CD4-positive, CD25-positive, alpha-beta regulatory T cell (primary cell): ENCODE measurements at places on chromosomes 2 and 18. TPM values are rescaled to one million over a fixed set of nuclear protein-coding genes. Genes with fewer than 3 reads are reported as not detected.
A peak's percentile ranks its signal among the peaks of the same experiment; 100 is the strongest.

DNA sequence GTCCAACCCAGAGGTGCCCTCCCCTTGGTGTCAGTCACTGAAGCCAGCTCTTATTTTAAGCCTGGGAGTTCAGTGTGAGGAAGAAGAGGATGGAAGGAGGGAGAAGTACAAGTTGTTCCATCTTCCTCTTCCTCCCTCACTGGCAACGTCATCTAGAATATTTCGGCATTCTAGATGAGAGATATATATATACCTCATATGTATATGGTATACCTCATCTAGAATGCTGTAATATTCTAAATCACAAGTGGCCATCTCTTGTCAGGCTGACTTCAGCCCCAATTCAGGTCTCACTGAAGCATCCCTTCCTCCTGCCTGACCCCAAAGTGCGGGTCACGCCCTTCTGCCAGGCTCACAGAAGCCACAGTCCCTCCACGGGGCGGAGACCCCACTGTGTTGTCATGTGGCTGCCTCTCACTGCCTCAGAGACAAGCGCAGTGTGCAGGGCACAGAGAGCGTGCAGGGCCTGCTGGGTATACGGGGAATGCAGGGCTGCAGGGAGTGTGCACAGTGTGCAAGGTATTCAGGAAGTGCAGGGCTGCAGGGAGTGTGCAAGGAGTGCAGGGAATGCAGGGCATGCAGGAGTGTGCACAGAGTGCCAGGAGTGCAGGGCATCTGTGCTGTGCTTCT lies 32.8 kb upstream of the B3GNT7 start:
- no peak overlapping the region for H3K4me3 ChIP-seq
- H3K4me1 ChIP-seq, result no peaks in the 10 kb centered on the region
- H3K27me3 ChIP-seq, result no peaks in the 10 kb centered on the region
- no peaks in the 10 kb centered on the region for H3K36me3 ChIP-seq
- no peak overlapping the region for H3K27ac ChIP-seq

Gene AGXT
- total RNA-seq, result not detected

GRCh38 chr18:58768293-58768974 lies 96.2 kb upstream of the ZNF532 start:
- H3K4me3 ChIP-seq, result no peak overlapping the region
- H3K27me3 ChIP-seq, result peaks cover 13% of the 10 kb centered on the region
- H3K4me1 ChIP-seq, result peaks cover 14% of the 10 kb centered on the region
- DNase-seq, result peak; percentile 33

- no peaks in the 10 kb centered on the region for H3K27me3 ChIP-seq
- peaks cover 21% of the 10 kb centered on the region for H3K36me3 ChIP-seq
- H3K4me1 ChIP-seq, result peaks cover 100% of the 10 kb centered on the region
- H3K4me3 ChIP-seq, result peak overlapping the region; percentile 71
Observed at GRCh38 chr18:77103991-77104531, 28.5 kb downstream of the MBP start.

DNA sequence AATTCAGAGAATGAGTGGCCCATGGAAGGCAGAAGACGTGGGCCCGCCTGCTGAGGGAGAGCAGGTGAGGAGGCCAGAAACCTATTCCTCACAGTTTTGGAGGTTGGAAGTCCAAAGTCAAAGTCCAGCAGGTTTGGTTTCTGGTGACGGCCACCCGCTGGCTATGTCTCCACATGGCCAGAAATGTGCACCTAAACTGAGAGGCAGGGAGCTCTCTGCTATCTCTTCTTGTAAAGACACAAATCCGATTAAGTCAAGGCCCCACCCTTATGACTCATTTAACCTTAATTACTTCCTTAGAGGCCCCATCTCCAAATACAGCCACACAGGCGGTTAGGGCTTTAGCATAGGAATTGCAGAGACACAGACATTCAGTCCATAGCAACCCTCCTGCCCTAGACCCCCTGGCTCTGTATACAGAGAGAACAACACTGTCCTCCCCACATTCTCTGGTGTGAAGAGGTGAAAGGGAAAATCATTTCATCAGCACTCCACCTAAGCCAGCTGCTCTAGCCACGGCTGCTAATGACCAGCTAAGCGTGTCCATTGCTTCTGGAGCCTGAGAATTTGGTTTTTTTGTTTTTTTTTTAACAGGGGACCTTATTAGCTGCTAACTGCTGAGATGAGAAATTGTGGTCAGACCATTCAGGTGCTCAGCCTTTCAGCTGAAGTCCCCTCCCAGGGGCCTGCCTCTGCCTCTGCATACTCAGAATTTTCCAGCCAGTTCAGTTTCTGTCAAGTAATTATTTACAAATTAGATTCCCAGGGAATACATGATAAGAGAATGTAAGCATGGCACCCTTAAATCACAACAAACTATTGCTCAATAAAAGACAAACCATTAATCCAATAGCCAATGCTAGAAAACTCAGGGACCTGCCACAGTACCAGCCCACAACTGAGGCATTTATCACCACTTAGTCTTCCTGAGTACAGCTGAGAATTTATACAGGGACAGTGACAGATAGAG lies 368.7 kb upstream of the ID2 start:
- H3K4me1 ChIP-seq, result peaks cover 32% of the 10 kb centered on the region
- DNase-seq, result no peak
- H3K36me3 ChIP-seq, result no peaks in the 10 kb centered on the region

- H3K27ac ChIP-seq, result peak overlapping the region; percentile 97
- peak; percentile 65 for DNase-seq
- no peaks in the 10 kb centered on the region for H3K27me3 ChIP-seq
- no peaks in the 10 kb centered on the region for H3K36me3 ChIP-seq
- peaks cover 43% of the 10 kb centered on the region for H3K4me1 ChIP-seq
- H3K4me3 ChIP-seq, result peak overlapping the region; percentile 92
Observed at GRCh38 chr2:121648206-121649148, 785 bp downstream of the CLASP1 start.

- H3K4me3 ChIP-seq, result peak overlapping the region; percentile 94
- DNase-seq, result no peak
- H3K27ac ChIP-seq, result peak overlapping the region; percentile 87
- H3K4me1 ChIP-seq, result peaks cover 12% of the 10 kb centered on the region
Observed at GRCh38 chr2:201642086-201642578, 1.2 kb downstream of the TMEM237 start.

DNA sequence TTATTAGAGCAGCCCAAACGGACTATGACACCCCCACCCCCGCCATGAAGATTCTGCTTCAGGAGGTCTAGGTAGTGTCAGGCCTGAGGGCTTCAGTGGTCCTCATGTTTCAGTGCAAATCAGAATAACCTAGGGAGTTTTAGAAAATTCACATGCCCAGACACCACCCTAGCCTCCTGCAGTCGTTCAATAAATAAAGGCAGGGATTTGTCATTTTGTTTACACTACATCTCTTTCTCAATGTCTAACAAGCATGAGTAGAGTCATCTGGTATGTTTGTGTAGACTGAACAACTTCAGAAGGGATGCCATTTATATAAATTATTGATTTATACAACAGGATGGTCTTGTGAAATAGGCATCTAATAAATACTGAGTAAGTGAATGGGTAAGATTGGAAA lies 112.1 kb upstream of the SERPINE2 start:
- H3K36me3 ChIP-seq, result no peaks in the 10 kb centered on the region
- no peak overlapping the region for H3K27ac ChIP-seq
- no peak for DNase-seq
- no peak overlapping the region for H3K4me3 ChIP-seq
- H3K27me3 ChIP-seq, result no peaks in the 10 kb centered on the region

DNA sequence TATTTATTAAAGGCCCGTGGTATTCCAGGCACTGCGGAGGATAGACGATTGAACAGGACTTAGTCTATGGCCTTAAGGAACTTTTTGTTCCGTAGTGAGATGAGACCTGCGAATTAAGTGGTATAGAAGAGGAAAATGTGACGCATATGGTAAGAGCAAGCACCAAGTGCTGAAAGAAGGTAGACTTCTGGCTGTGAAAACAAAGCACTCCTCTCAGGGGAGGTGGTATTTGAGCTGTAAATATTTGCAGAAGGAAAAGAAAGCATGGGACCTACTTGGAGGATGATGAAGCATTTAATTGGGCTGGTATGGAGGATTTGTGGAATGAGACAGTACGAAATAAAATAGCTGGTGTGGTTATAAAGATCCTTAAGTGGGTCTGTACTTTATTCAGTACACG lies 62.5 kb downstream of the GPR39 start:
- H3K27ac ChIP-seq, result no peak overlapping the region
- no peaks in the 10 kb centered on the region for H3K36me3 ChIP-seq
- H3K4me3 ChIP-seq, result no peak overlapping the region
- DNase-seq, result no peak
- H3K4me1 ChIP-seq, result no peaks in the 10 kb centered on the region
- no peaks in the 10 kb centered on the region for H3K27me3 ChIP-seq

Gene C1QL2
- not detected for total RNA-seq

Gene TRIM43
- not detected for total RNA-seq

Gene SFT2D3
- total RNA-seq, result 7.6 TPM

GRCh38 chr2:221810245-221810644 lies 238.1 kb upstream of the EPHA4 start:
- H3K4me3 ChIP-seq, result no peak overlapping the region
- H3K36me3 ChIP-seq, result no peaks in the 10 kb centered on the region
- no peak for DNase-seq
- no peaks in the 10 kb centered on the region for H3K27me3 ChIP-seq
- no peak overlapping the region for H3K27ac ChIP-seq

Gene DOK6
- not detected for total RNA-seq

Gene PMAIP1
- 326 TPM for total RNA-seq

DNA sequence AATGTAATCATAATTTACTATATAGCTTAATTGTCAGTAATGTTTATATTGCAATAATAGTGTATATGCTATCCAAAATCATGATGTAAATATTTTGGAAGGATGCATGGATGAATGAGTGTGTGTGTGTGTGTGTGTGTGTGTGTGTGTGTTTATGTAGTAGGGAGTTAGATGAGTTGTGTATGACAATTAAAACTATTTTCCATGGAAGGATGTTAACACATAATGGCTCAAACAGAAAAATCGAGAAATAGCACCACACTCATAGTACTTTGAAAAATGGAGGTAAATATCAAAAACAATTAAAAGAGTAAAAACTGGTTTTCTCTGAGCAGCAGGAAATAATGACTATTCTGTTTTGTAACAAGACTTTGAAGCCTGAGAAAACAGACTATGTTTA lies 8.1 kb upstream of the IL36A start:
- H3K27ac ChIP-seq, result peak overlapping the region; percentile 66
- no peaks in the 10 kb centered on the region for H3K27me3 ChIP-seq
- peak; percentile 13 for DNase-seq
- H3K36me3 ChIP-seq, result no peaks in the 10 kb centered on the region

Gene RBBP8
- 8.6 TPM for total RNA-seq

DNA sequence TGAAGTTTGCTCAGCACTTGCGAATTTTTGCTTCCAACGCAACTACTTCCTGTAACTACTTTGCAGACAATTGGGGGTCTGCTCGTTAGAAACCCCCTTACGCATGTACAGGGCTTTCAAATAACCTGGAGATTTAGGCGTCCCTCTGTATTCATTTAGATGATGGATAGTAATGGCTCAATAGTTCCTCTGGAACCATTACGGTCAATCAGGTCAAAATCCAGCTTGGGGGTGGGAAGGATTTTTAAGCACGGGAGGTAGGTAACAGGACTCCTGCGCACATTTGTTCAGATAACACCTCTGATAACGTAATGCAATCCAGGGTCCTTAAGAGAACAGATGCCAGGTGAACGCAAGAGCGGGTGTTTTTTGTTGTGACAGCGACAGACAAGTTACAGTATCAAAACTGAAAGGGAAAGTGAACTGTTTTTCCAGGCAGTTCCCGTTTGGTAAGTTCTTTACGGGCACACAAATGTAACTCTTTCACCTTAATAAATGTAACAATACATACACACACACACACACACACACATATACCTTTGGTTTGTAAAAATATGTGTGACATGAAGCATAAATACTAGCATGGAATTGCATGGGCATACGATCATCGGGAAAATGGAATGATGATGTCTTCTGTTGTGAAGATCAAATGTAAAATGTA lies 3.8 kb upstream of the OSR1 start:
- H3K27ac ChIP-seq, result no peak overlapping the region
- H3K4me1 ChIP-seq, result peaks cover 48% of the 10 kb centered on the region
- DNase-seq, result no peak
- peak overlapping the region; percentile 92 for H3K4me3 ChIP-seq

Gene TET3
- total RNA-seq, result 26.3 TPM

DNA sequence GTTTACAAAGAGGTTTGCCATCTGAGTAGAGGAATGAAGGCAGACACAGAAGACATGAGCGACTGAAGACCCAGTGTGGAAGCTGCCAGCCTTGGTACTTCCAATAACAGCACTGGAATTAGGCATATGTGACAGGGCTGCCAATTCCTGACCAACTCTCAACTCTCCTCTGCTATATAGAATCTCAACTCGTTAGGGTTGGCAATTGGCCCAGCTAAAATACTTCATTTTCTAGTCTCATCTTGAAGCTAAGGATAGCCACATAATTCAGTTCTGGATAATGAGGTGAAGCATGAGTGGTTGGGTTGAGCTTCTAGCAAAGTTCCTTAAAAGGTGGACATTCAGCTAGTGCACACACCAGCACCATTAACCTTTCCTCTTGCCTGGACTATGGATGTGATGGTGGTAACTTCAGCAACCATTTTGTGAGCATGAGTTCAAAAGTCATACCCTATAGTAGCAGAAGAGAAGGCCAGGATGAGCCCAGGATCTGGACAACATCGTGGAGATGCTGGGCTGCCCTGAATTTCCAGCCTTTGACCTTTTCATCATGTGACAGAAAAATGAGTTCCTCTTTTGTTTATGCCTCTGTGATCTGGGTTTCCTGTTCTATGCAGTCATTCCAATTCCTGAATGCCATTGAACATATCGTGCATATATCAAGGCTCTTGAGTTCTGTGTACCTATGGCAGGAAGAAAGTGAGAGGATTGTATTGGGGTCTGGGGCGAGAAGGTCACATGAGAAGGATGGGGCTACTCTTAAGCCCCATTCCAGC lies 68.1 kb upstream of the HAAO start:
- H3K27me3 ChIP-seq, result no peaks in the 10 kb centered on the region
- no peaks in the 10 kb centered on the region for H3K36me3 ChIP-seq
- H3K4me3 ChIP-seq, result no peak overlapping the region

Gene ZSWIM2
- not detected for total RNA-seq

Gene ASAP2
- total RNA-seq, result 1.5 TPM

Gene RGPD8
- total RNA-seq, result 48.1 TPM
